HCEC 1CT (cell line): ENCODE measurements at places on chromosomes 6 and 20.

DNA sequence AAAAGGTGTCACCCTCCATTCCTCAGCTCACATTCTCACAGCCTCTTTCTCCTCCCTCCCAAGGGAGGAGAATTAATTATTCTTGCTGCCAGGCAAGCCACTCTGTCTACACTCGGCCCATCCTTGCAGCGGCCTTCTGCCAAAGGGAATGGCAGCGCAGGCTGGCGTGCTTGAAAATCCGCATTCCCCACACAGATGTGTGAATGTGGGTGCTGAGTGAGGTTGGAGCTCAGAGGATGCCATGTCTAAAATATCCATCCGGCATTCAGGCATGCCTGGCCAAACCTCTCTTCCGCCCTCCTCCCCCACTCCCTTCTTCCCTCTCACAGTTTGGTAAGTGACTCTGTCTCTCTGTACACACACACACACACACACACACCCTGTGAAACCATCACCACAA lies 27.7 kb downstream of the PNPLA1 start:
- no peak for DNase-seq

- no peak for DNase-seq
Observed at GRCh38 chr20:63234693-63235398, 859 bp upstream of the BIRC7 start.

DNA sequence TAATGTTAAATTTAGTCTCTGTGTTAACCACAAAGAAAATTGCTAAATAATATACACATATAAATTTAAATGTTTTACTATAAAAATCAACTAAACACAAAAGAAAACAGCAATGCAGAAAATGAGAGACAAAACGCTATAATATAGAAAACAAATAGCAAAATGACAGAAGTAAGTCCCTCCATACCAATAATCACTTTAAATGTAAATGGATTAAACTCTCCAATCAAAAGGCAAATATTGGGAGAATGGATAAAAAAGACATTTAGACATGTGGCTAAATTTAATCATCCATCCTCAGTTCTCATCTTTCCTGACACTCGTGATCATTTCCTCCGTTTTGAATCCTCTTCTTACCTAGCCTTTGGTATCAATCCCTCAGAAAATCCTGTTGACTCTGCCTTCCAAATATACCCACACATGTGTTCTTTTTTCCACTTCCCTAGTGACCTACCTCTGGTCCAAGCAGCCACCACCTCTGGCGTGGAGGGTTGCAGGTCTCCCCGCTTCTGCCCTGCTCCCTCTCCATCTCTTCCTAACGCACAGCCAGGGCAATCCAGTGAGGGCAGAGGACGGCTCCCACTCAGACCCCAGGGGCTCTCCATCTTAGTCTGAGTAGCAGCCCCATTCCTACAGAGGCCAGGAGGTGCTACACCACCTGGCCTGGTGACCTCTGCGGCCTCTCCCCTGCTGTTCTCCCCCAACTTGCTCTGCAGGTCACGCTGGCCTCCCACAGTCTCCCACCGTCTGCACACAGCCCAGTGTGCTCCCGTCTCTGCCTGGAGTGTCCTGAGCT lies 149.2 kb downstream of the RNASET2 start:
- no peak for DNase-seq

DNA sequence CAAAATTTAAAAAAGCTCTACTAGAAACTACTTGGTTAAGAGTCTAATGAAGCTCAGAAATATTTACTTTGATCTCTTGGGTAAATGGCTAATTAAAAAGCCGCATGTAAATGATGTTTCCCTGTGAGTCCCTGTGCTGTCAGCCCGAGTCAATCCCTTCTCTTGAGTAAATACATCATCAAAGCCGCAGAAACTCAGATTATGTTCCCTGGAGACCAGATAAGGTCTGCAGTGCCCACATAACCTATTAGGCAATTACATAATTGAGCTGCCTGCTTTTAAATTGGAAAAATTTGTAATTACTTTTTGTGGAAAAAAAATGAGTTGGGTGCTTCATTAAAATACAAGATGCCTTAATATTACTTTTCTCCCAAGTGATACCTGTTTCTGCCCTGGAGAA lies 83.1 kb downstream of the KIZ start:
- DNase-seq: no peak

- peak; percentile 65 for DNase-seq
Observed at GRCh38 chr6:101259505-101259904, 134.0 kb upstream of the GRIK2 start.
